ENCODE measurements at places on chromosomes 2 and 18.

DNA sequence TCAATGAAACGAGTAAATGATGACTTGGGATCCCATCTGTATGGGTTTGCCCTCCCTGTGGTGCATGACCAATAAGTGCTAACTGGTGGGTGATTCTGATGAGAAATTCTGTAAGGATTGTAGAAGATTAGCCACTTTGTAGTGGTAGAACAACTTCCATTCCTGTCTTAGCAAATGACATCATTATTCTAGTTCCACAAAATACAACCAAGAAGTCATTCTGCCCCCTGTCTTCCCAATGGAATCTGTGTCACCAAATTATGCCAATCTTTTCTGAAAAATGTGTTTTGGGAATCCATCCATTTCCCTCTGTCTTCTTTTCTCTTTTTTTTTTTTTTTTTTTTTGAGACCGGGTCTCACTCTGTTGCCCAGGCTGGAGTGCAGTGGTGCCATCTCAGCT lies 48.4 kb downstream of the SLC38A11 start:
- DNase-seq = no peak

DNA sequence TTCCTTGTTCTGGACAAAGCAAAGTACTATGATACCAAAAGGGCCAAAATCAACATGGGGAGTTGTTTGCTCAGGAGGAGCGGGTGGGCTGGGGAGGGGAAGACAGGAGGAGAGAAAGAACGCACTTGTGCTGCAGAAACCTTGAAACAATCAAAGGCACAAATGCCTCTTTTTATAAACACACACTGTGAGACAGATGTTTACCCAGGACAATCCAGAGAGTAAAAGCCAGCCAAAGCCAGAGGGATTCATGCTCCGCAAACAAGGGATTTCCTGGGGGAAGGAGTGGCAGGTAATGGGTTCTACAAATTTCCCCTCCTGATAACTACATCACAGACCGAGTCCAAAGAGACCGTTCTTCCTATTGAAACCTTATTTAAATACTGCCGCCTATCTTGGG lies 323.5 kb upstream of the SKOR2 start:
- DNase-seq = no peak

- no peak for DNase-seq
Observed at GRCh38 chr2:212987492-212987891, 163.9 kb downstream of the IKZF2 start.

DNA sequence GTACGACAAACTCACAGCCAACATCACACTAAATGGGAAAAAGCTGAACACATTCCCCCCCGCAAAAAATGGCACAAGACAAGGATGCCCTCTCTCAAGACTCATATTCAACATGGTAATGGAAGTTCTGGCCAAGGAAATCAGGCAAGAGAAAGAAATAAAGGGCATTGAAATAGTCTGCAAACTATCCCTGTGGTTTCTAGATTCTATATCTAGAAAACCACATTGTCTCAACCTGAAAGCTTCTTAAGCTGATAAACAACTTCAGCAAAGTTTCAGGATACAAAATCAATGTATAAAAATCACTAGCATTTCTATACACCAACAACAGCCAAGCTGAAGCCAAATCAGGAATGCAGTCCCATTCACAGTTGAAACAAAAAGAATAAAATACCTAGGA lies 294.6 kb upstream of the CYP26B1 start:
- DNase-seq = no peak

DNA sequence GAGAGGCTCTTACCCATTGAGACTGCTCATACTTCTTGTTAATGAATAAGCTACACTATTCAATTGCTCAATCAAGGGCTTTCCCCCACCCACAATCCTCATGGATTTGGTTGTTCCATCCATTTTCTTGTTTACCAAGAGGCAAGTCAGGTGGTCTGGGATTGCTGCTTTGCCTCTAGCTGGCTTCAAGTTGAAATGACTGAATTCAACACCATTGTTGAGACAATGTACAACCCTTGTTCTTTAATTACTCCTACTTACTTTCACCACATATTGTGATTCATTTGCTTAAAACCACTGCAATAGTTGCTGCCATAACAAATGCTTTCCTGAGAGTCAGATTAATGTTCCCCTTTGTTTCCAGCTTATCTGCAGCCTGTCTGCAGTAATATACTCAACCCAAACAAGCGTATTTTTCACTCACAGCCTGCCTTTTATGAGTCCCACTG lies 532.2 kb downstream of the RIT2 start:
- no peak for DNase-seq

Measured in kidney capillary endothelial cell (primary cell).